ENCODE measurements at places on chromosomes 16 and 17. TPM values are rescaled to one million over a fixed set of nuclear protein-coding genes. Genes with fewer than 3 reads are reported as not detected.

GRCh38 chr17:44232061-44232460 is 12.6 kb upstream of the UBTF start:
- H3K36me3 ChIP-seq = no peaks in the 10 kb centered on the region
- no peak overlapping the region for H3K4me3 ChIP-seq
- H3K27ac ChIP-seq = no peak overlapping the region
- H3K27me3 ChIP-seq = no peaks in the 10 kb centered on the region
- no peaks in the 10 kb centered on the region for H3K4me1 ChIP-seq

Gene SEPTIN1
- total RNA-seq = 1.7 TPM

Gene ZMYND15
- 0.28 TPM for total RNA-seq

DNA sequence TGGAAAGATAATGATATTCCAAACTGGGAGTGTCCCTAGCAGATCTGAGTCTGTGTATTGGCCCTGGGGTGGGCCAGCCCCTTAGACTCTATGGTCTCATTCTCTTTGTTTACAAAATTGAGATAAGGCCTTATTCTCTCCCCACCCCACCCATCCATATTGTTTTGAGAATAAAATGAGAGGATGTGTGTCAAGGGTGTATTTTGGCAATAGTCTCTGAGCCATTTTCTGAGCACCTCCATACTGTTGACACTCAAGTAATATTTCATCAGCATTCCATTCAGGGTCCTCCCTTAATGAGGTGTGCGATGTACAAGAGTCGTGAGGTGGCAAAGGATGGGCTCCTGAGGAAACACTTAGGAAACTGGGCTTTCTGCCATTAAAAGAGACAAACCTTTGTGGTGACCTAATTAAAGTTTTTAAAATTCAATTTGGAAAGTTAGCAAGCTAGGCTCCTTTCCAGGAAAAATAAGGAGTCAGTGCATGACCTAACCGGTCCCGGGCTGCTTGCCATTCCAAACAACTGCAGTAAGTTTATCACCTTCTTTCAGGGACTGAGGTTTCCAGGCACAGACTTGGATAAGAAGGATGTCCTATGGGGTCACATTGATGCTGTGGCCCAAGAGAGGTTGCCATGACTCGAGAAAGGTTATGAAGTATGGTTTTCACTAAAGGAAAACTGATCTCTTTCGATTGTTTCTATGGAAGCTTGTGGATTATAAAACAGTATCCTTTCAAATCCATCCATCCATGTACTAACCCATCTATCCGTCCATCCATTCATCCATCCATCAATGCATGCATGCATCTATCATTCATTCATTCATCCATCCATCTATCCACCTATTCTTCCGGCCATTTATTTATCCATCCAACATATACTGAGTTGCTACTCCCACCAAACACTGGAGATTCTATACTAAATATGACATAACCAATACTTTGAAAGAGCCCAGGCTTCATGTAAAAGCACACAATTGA is 443.3 kb downstream of the UTP18 start:
- no peak overlapping the region for H3K27ac ChIP-seq
- H3K36me3 ChIP-seq = no peaks in the 10 kb centered on the region
- H3K27me3 ChIP-seq = no peaks in the 10 kb centered on the region
- no peak overlapping the region for H3K4me3 ChIP-seq

- H3K4me1 ChIP-seq = peaks cover 11% of the 10 kb centered on the region
- no peak overlapping the region for H3K27ac ChIP-seq
- H3K36me3 ChIP-seq = no peaks in the 10 kb centered on the region
- no peak for DNase-seq
- H3K27me3 ChIP-seq = no peaks in the 10 kb centered on the region
- no peak overlapping the region for H3K4me3 ChIP-seq
These were observed 24.7 kb downstream of the NSMCE1 start for GRCh38 chr16:27243725-27244362.

DNA sequence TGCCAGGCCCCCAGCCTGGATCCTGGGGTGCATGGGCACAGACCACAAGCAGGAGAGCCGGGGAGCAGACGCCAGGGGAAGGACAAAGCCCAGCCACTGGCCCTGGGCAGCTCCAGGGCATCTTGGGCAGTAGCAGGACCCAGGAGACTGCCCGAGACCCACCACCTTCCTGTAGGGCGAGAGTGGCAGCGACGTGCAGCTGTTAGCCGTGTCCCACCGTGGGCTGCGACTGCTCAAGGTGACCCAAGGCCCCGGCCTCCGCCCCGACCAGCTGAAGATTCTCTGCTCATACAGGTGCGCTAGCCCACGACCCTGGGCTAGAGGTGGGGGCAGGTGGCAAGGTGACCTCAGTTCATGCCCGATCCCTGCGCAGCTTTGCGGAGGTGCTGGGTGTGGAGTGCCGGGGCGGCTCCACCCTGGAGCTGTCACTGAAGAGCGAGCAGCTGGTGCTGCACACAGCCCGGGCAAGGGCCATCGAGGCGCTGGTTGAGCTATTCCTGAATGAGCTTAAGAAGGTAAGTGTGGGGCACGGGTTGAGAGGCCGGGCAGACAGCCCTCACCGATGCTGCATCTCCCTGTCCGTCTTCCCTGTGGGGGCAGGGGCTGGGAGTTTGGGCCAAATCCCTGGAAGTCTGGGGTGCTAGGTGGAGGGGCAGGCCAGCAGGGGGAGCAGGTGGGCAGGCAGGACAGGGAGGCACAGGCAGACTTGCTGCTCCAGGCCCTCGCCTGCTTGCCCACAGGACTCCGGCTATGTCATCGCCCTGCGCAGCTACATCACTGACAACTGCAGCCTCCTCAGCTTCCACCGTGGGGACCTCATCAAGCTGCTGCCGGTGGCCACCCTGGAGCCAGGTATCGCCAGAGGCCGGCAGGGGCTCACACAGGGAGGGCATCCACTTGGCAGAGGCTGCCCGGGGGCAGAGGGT is 13.5 kb upstream of the SMIM5 start:
- no peak overlapping the region for H3K4me3 ChIP-seq
- no peak for DNase-seq
- H3K36me3 ChIP-seq = no peaks in the 10 kb centered on the region
- H3K4me1 ChIP-seq = no peaks in the 10 kb centered on the region
- no peaks in the 10 kb centered on the region for H3K27me3 ChIP-seq

Gene TBC1D3H
- total RNA-seq = not detected

Gene HOXB7
- total RNA-seq = 44.0 TPM

Gene CACNA1G
- total RNA-seq = 10.0 TPM

- peaks cover 4% of the 10 kb centered on the region for H3K36me3 ChIP-seq
- H3K27me3 ChIP-seq = no peaks in the 10 kb centered on the region
- no peak overlapping the region for H3K4me3 ChIP-seq
- DNase-seq = no peak
These were observed 4.8 kb upstream of the INPP5K start for GRCh38 chr17:1521086-1521640.

Gene ZNF764
- 16.7 TPM for total RNA-seq

Measured in Panc1 (cell line).